ENCODE measurements at places on chromosomes 6 and 20. TPM values are rescaled to one million over a fixed set of nuclear protein-coding genes. Genes with fewer than 3 reads are reported as not detected.

- DNase-seq, result no peak
These were observed 126.0 kb upstream of the ADGRF1 start for GRCh38 chr6:47168180-47168579.

DNA sequence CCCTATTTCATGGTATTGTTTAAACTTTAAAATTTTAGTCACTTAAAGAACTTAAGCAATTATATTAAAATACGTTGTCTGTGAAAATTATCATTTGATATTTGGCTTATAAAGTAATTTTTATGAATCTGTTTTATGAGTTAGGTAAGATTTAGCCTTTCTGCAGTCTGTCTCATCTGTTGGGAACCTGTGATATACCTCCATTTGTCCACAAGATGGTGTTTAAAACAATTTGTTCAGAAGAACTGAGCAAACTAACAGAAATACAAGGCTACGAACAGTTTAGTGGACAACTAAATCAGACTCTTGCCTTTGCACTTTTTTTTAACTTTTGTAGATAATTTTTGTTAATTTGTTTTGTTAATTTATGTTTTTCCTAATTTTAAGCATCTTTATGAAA is 92.4 kb downstream of the COL9A1 start:
- no peak for DNase-seq

RHAG gene
- not detected for total RNA-seq

- DNase-seq, result no peak
These were observed 45.4 kb downstream of the L3MBTL3 start for GRCh38 chr6:130063806-130064205.

TRIM10 gene
- total RNA-seq, result not detected

- peak; percentile 88 for DNase-seq
These were observed 24.0 kb upstream of the HDAC2 start for GRCh38 chr6:113994934-113995342.

DNA sequence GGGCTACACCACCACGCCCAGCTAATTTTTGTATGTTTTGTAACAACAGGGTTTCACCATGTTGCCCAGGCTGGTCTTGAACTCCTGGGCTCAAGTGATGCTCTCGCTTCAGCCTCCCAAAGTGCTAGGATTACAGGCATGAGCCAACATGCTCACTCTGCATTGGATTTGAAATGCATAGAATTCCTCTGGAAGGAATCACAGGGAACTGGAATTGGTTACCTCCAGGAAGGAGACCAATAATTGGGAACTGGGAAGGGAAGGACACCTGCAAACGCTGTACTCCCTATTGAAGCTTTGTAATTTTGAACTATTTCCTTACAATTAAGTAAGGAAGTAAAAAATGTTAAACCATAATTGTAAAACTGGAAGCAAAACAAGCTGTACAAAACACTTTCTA is 12.3 kb upstream of the TP53INP2 start:
- no peak for DNase-seq

- no peak for DNase-seq
These were observed 103.5 kb downstream of the TCP11 start for GRCh38 chr6:35037664-35038038.

DNA sequence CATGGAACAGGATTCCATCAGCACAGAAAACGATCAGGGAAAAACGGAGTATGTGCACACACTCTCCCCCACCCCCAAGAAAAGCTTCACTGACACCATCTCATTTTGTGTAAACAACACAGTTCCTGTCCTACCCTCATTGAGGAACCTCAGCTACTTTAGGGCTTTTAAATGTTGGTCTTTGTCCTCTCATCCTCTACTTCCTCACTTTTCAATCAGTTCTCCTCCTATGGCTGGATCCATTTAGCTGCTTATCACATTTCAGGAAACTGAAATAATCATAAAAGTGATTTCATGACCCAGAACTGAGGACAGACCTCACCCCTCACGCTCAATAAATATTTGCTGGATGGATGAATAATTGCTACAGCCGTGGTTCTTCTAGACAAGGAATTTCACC is 33.1 kb upstream of the PNRC1 start:
- DNase-seq, result no peak

- DNase-seq, result no peak
These were observed 109.3 kb downstream of the TCP11 start for GRCh38 chr6:35031611-35032529.

- DNase-seq, result no peak
These were observed 624.1 kb downstream of the PKHD1 start for GRCh38 chr6:51463321-51463720.

GRCh38 chr20:47019121-47019824 is 124.6 kb downstream of the EYA2 start:
- DNase-seq, result no peak

DNA sequence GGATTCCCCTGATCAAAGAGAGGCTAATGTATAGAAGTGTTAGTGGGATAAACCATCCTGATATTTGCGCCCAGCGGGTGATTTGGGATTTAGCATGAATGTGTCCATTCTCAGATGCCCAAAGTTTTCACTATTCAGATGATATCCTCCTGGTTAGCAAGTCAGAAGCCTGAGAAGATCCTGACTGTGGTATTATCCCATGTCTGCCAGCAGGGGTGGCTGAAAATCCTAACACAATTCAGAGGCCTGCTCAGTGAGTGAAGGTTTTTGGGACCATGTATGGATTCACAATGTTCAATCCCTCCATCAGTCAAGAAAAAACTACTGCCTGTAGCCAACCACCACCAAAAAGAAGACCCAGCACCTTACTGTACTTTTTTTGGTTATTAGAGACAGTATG is 34.1 kb upstream of the SPACA1 start:
- no peak for DNase-seq

DNA sequence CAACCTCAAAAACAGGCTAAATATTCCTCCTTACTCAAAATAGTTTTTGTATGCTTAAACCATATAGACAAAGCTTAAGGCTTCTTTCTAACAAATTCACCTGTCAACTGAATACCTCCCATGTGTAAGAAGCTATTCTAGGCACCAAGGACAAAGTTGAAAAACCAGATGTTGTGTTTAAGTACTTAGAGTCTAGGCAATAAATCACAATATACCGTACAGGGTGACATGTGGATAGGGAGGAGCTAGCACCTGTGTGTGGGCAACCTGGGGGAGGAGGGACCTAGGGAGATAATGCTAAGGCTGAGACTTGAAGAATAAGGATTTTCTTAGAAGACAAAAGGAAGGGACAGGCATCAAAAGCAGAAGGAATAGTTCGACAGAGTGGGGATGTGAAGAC is 123.5 kb downstream of the LMBRD1 start:
- no peak for DNase-seq

GRCh38 chr6:151753581-151753980 is 53.9 kb upstream of the ESR1 start:
- DNase-seq, result no peak

SPATS1 gene
- total RNA-seq, result 0.69 TPM

GRCh38 chr6:151004383-151005024 is 139.0 kb downstream of the MTHFD1L start:
- DNase-seq, result no peak

DNA sequence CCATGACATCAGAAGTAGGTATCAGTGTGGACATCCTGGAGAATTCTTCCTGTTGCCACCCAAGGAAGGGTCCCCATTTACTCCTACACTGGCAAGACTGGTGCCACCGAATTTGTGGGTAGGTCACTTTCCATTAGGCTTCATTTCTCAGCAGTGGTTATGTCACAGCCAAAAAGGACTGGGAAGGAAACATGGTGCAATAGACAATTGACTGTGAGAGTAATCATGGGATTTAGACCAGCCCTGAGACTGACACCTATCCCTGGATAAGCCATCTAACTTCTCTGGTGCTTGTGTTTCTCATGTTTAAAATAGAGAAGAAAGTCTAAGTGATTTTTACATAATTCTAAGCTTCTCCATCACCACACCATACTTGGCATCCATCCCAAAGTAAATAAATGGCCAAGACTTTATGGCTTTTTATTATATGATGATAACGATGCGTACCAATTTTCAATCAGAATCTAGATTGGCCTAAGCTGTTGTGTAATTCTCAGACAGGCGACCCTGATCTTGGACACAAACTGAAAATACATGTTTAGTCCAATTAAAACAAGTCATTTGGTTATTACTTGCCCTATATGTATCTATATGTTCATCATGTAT is 10.2 kb downstream of the SMPDL3A start:
- no peak for DNase-seq

DNA sequence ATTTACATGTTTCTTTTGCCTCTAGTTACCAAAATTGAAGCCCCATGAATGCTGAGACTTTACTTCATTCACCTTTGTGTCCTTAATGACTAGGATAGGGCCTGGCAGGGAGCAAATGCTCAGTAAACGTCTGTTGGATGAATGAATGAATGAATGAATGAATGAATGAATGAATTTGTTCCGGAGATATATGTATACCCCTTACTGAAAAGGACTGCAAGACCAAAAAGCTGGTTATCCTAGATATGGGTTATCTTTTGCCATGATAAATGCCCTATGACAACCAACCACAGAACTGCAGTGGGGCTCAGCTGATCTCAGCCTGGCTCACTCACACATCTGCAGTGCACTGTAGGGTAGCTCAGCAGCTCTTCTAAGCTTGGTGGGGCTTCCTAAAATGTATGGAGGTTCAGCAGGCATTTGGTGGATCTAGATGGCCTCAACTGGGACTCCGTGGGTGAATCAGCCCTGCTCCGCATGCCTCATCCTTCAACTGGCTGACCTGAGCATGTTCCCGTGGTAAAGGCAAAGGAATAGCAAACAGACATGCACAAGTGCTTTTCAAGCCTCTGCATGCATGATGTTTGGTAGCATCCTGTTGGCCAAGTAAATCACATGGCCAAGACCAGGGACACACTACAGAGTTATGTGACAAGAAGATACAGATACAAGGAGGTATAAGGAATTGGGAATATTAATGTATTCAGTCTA is 378.7 kb upstream of the SOX4 start:
- no peak for DNase-seq

- peak; percentile 70 for DNase-seq
These were observed 6.3 kb downstream of the SGK2 start for GRCh38 chr20:43564993-43565757.

GRCh38 chr20:50415516-50416268 is 94.5 kb upstream of the PTPN1 start:
- DNase-seq, result peak; percentile 97

MYCT1 gene
- total RNA-seq, result 5.8 TPM

DNA sequence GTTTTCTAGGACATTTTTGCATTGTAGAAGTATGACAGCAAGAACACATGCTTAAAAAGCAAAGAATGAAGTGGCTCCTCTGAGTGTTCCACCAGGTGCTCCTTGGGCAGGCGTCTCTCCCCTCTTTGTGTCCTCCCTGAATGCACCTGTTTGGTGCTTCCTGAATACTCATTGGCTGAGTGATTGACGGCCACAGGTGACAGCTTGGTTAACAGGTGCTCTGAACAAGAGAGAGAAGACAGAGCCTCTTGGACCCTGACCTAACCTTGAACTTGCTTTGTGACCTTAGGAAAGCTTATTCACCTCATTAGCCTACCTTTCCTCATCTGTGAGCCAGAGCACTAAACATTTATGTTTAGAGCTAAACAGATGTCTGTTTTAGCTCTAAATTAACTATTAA is 93.7 kb downstream of the TULP4 start:
- no peak for DNase-seq

DNA sequence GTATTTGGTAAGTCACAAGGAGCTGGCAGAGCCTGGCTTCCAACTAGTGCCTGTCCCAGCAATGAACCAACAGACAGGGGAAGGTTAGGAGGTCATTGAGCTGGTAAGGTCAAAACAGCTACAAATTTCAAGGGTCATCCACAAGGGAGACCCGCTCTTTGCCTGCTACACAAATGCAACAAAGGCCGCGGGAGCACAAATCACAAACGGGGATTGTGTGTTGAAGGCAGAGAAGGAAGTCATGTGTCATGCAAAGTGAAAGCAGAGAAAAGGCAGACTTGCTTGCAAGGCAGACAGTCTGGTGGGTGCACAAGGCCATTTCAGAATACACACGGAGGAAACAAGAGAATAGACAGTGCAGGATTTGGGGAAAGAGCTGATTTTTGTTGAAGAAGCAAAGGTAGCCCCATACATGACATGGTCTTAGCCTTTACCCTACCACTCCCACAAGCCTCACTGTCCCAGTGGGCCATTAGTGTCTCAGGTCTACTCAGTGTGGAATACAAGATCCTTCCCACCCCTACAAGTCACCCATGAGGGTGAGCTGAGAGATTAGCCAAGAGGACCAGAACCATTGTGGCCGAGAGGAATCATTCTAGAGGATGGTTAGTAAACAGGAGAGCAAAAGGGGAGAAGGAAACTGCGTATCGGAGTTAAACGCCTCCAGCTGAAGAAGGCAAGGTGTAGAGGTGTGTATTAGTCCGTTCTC is 18.1 kb upstream of the SAMHD1 start:
- no peak for DNase-seq

GRCh38 chr6:34391786-34392496 is 528 bp downstream of the NUDT3 start:
- DNase-seq, result peak; percentile 45

CTAGE9 gene
- total RNA-seq, result not detected

RGS17 gene
- total RNA-seq, result 6.5 TPM

OTOR gene
- not detected for total RNA-seq

GRCh38 chr6:160781298-160781697 is 79.3 kb downstream of the PLG start:
- DNase-seq, result no peak

ACTL10 gene
- total RNA-seq, result 0.25 TPM

UNC93A gene
- not detected for total RNA-seq

DNA sequence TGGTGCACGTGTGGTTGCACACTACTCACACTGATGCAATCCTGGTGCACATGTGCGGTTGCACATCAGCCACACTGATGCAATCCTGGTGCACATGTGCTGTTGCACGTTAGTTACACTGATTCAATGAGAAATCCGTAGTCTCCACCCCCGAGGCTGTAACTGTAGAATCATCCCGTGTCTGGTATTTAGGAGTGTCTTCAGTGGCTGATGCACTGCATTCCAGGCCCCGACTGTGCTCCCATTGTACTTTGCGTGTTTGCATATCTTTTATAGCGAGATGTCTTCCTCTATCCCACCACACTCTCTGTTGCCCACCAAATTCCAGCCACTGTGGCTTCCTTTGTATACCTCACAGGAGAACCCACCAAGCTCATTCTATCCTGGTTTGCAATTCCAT is 87.8 kb upstream of the MTHFD1L start:
- DNase-seq, result no peak

RAD21L1 gene
- not detected for total RNA-seq

HAO1 gene
- not detected for total RNA-seq

COL11A2 gene
- 6.6 TPM for total RNA-seq

HLA-DQB1 gene
- total RNA-seq, result 26.7 TPM

DEF6 gene
- 3.3 TPM for total RNA-seq

FILIP1 gene
- 7.5 TPM for total RNA-seq

GRCh38 chr6:143123941-143124340 is 63.3 kb downstream of the AIG1 start:
- no peak for DNase-seq

GRCh38 chr6:108585921-108586536 is 25.3 kb downstream of the FOXO3 start:
- no peak for DNase-seq

SLC22A16 gene
- total RNA-seq, result not detected

DNA sequence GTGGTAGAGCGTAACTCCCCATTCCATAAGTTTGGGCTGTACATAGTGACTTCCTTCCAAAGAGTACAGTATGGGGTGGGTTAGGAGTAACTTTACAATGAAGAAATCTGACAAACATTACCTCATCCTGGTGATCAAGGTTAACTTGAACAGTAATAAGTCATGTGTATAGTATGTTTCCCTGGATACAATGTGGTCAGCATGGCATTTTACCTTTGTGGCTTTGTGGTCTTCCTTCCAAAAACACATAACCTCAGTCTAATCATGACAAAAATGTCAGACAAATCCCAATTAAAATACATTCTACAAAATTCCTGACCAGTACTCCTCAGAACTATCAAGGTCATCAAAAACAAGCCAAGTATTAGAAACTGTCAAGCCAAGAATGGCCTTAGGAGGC is 225.1 kb downstream of the UBE3D start:
- DNase-seq, result no peak

Measured in dorsolateral prefrontal cortex (tissue), 122 donors.